ENCODE measurements at places on chromosomes 4 and X.

DNA sequence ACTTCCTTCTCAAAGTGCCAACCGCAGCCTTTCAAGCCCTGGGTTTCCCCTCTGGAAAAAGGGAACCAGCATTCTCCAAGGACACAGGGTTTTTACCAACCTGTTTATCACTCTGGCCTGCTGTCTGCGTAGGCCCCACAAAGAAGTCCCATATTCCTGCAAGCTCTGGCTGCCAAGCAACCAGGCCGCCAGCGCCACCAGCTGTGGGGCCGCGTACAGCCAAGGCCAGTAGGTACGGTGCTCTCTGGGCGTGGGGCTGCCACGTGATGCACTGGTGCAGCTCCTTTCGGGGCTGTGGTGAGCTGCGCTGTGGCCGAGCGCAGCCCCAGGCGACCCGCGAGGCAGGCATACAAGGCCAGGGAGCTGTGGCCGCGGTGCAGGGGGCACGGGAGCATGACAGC lies 22.1 kb downstream of the LUZP4 start:
- peak; percentile 69 for DNase-seq

DNA sequence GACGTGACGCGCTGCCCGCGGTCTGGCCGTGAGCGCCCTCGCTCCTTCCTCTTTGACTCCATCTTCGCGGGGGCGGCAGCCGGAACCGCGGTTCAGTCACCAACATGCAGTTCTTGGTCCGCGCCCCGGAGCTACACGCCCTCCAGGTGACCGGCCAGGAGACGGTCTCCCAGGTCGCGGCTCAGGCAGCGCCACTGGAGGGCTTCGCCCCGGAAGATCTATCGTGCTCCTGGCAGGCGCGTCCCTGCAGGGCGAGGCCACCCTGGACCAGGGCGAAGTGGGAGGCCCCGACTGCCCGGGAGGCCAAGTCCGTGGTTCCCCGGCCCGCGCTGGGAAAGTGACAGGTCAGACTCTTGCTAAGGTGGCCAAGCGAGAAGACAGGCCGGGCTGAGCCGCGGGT lies 2.9 kb downstream of the TRIML2 start:
- no peak for DNase-seq

DNA sequence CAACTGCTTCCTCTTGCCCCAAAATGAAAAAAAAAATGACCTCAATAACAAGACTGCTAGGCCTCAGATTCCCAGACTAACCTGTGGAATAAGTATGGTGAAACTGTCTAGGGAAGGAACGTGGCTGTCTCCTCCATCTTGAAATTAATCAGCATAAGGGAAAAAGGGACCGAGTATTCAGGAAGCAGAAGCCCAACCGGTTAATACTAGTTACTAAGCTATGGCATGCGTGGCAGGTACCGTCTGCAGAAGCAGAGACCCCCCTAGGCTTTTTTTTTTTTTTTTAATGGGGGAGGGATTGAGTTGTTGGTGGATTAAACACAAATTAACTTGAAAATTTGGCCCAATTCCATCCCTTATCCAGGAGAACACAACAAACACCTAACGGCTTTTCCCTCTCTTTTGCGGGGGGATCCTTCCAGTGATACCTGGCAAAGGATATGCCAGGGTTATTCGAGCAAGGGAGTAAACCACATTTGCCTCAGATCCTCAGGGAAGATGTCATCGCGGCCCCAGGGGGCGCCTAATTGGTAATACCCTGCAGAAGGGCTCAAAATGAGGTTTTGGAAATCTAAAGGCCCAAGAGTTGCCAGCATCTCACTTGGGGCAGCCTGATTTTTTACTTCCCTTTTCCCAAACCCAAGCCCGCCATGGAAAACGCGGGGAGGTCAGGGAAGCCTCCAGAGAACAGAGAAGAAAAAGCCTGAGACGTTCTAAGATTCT lies 893 bp downstream of the RLIM start:
- peak; percentile 10 for DNase-seq

DNA sequence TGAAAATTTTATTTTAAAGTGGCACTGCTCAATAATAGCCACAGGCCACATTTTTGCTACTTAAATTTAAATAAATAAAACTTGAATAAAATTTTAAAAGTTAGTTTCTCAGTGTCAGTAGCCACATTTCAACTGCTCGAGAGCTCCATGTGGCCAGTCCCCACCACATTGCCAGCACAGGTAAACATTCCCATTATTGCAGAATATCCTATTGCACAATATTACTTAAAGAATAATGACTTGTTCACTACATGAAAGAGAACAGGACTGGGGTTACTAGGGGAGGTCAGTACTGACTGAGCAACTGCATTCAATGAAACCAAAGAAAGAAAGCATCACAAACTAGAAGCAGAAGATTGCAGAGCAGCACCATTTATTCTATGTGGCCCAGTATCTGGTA lies 2201.6 kb upstream of the TENM3 start:
- DNase-seq = no peak

DNA sequence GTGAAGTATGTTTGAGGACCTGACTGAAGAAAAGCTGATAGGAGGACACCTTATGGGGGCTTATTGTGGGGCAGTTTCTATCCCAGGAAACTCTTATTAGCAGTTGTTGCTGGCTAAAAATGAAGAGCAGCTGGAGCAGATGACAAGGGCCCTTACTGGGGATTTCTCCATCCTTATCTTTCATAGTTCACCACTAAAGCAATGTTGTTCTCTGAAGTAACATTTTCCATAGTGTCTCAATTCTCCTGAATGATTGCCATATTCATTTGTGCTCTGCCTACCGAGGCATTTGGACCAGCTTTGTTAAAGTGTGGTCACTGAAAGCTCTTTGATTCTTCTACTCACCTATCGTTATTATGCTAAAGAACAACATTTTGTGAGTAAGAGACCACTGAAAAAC lies 7.7 kb downstream of the ENOX2 start:
- DNase-seq = no peak

DNA sequence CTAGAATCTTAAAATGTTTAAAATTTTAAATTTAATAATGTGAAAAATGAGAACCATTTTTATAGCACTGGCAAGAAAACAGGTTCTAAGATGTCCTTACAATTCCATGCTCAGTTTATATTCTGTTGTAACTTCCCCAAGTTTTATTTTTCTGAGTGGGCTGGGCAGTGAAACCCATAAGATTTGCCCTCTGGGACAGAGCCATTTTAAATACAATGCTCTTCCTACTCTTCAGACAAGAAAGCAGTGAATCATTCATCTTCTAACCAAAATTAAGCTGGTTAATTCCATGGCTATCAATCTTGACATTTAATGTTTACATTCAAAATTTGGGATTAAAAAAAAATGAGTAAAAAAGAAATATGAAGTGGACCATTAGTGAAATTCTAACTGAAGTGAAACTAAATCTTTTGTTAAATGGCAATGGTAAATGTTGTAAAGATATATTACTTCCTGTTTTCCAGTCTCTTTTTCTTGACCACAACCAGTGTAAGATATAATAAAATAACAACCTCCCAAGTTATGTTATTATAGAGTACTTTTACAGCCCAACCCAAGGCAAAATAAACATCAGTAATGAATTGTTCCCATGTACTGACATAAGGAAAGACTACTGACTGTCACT lies 37.2 kb upstream of the PTPN13 start:
- DNase-seq = peak; percentile 67

GRCh38 chr4:156676116-156676851 lies 295.3 kb downstream of the PDGFC start:
- no peak for DNase-seq

- DNase-seq = no peak
Observed at GRCh38 chrX:29903360-29903759, 312.0 kb upstream of the MAGEB2 start.

- peak; percentile 14 for DNase-seq
Observed at GRCh38 chr4:154039435-154040343, 250.8 kb upstream of the SFRP2 start.

- DNase-seq = no peak
Observed at GRCh38 chr4:71283642-71284257, 55.1 kb upstream of the SLC4A4 start.

- no peak for DNase-seq
Observed at GRCh38 chrX:18045436-18045835, 175.2 kb downstream of the BEND2 start.

DNA sequence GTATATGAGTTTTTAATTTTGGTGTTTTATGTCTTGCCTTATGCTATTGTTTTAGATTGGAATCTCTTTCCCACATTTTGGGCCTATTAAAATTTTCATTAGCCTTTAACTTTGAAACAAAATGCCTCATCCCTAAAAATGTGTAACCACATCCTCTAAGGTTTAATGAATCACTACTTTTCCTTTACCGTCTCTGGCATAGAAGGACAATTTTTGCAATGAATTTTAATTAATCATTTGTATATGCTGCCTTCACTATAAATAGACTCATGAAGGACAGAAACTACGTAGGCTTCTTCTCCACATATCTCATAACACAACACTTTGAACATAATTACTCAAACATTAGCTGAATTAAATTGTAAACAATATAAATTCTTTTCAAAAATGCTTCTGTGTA lies 421.5 kb downstream of the NLGN4X start:
- DNase-seq = no peak

GRCh38 chr4:77931452-77932135 lies 69.0 kb downstream of the MRPL1 start:
- no peak for DNase-seq

DNA sequence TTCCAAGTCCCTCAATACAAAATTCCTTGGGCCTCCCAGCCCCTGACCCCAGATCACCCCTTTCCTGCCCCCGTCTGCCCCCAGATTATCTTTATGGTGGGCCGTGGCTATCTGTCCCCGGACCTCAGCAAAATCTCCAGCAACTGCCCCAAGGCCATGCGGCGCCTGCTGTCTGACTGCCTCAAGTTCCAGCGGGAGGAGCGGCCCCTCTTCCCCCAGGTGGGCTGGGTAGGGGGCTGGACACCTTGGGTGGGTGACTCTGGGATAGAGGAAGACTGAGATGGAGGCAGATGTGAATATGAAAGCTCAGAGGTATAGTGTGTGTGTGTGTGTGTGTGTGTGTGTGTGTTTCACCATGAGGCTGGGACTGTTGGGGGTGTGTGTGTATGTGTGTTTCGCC lies 9.8 kb downstream of the ARAF start:
- no peak for DNase-seq

DNA sequence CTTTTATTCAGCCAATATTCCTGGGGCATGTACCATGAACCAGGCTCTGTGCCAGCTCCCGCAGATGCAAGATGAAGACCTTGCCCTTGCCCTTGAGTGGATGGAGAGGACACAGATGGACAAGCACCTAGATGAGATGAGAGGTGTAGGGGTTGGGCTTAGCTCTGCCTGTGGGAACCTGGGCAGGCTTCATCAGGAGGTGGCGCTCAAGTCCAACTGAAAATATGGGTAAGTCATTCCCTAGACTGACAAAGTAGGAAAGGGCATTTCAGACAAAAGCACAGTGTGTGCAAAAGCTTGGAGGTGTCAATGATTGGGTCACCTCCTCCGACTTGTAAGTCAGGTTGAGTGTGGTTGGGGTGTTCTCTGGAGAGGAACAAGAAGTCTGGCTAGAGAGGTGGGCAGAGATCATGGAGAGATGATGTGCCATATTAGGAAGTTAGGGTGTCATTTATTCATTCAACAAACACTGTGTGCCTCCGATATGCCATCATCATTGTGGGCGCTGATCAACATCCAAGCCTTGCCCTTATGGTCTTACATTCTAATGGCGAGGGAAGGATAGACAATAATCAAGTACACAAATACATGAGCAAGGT lies 64.6 kb downstream of the ANAPC4 start:
- peak; percentile 53 for DNase-seq

GRCh38 chr4:152307669-152308068 lies 228.2 kb downstream of the FBXW7 start:
- no peak for DNase-seq

DNA sequence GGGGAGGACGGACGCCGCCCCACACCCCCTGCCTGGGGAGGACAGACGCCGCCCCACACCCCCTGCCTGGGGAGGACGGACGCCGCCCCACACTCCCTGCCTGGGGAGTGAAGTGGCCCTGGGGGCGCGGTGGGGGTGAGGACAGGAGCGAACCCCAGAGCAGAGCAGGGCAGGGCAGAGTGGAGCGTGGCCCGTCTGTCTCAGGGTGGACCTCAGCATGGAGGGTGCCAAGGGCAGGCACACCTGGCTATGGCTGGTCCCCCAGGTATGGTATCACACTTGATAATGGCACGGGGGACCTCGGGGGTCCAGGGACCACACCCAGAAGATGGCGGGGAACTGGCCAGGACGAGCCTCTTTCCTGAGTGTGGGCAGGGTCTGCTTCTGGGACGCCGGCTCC lies 9.6 kb downstream of the LRPAP1 start:
- DNase-seq = no peak

- DNase-seq = no peak
Observed at GRCh38 chr4:98626350-98626749, 32.1 kb downstream of the TSPAN5 start.

Data from suppressor macrophage treated with lipopolysaccharide for 1 hour (primary cell).